ENCODE measurements at places on chromosomes 5 and 9.
A peak's percentile ranks its signal among the peaks of the same experiment; 100 is the strongest.

DNA sequence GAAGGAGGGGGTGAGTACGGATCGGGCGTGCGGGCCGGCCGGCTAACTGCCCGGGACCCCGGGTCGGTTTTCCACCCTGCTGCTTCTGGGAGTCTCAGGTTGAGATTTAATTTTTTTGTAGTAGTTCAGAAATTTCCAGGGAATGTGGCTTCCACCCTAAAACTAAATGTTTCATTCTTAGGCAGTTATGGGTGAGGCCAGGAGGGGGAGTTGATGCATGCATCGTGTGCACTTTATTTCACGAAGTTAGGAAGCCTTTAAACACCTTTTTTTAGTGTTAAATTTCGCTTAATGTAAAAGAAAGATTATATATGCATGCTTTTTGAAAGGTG is 905 bp downstream of the CDK9 start:
- peak overlapping the region; percentile 87 for H3K27ac ChIP-seq
- peaks cover 45% of the 10 kb centered on the region for H3K36me3 ChIP-seq
- peak overlapping the region; percentile 96 for H3K4me3 ChIP-seq

DNA sequence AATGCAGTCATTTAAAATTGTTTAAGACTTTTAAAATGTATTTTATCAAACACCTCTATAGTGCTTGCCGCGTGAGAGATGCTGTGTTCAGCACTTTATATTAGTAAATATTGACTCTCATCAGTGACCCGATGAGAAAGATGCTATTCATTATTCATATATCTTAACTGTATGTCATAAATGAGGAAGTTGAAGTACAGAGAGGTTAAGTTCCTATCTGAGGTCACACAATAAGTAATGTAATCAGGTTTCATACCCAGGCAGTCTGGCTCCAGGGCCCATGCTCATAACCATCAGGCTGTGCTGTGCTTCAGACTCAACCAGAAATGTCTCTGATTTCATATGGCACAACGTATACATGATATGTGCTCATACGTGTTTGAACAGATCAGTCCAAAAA is 119.0 kb downstream of the SV2C start:
- no peak overlapping the region for H3K27ac ChIP-seq
- H3K27me3 ChIP-seq = no peaks in the 10 kb centered on the region
- no peaks in the 10 kb centered on the region for H3K36me3 ChIP-seq
- H3K4me1 ChIP-seq = peaks cover 24% of the 10 kb centered on the region
- H3K4me3 ChIP-seq = no peak overlapping the region

DNA sequence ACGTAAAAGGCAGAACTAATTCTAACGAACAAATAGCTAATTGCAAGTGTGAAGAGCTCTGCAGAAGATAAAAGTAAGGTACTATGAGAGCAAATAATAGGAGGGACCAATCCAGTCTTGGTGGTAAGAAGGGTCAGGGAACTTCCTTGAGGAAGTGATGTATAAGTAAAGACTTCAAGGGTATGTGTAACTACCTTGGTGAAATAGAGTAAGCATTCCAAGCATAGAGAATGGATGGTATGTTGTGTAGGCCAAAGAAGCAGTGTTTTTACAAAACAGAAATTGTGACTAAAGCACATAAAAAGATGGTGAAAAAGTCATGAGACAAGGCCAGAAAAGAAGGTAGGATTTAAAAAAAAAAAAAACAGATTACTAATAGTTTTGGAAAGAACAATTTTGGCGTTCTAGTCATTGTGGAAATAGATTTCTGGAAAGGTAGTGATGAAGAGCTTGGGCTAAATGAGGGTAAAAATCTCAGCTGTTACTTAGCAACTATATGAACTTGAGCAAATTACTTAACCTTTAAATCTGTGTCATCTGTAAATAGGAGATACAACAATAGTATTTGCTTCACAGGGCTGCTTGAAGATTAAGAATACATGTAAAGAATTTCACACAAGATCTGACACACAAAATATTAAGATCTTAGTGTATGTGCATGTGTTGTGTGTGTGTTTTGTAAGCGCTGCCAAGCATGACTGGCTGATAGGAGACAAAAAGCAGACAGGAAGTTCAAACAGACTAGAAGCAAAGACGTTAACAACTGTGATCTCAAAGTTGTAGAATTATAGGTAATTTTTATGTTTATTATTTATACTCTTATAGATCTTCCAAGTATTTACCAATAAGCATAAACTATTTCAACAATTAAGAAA is 73.5 kb downstream of the NR6A1 start:
- no peaks in the 10 kb centered on the region for H3K36me3 ChIP-seq
- peaks cover 7% of the 10 kb centered on the region for H3K4me1 ChIP-seq
- H3K27ac ChIP-seq = no peak overlapping the region

- H3K36me3 ChIP-seq = no peaks in the 10 kb centered on the region
- no peaks in the 10 kb centered on the region for H3K27me3 ChIP-seq
- no peak overlapping the region for H3K4me3 ChIP-seq
- no peak for DNase-seq
- H3K27ac ChIP-seq = no peak overlapping the region
These were observed 276.4 kb downstream of the FBXL7 start for GRCh38 chr5:15776346-15776745.

DNA sequence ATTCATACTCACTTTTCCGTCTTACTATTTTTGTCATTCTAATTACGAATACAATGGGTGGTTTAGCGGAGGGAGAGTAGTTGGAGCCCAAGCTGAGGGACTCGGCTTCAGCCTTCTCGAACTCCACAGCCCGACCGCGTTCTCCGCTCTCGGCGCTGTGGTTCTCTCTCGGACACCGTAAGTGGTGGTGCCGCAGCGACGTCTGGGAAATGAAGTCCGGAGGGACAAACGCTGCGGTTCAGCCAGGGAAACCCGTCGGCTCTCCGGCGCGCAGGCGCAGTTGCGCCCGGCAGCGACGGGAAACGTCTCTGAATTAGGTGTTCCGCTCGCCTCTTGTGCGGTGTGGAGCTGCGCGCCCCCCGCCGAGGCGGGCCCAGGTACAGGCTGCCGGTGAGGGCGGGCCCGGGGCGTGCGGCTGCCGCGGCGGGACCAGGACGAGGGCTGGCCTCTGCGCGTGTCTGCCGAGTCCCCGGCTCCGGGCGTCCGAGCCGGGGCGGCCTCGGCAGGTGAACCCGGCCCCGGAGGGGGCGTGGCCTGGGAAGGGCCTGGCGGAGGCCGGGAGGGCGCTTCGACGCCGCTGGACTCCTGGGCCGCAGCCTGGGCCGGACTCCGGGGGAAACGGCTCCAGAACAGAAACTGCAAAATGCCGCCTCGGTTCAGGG is at the start of gene ZNF879:
ZNF879 (plus strand) TSS at position 277 of the 662 bp plus-strand sequence. CDS start 1,201 bp downstream, outside the sequence.
- DNase-seq = peak; percentile 91
- H3K27me3 ChIP-seq = no peaks in the 10 kb centered on the region
- peak within 1 kb of the TSS; percentile 65 for H3K27ac ChIP-seq
- H3K36me3 ChIP-seq = peaks cover 24% of the 10 kb centered on the region

DNA sequence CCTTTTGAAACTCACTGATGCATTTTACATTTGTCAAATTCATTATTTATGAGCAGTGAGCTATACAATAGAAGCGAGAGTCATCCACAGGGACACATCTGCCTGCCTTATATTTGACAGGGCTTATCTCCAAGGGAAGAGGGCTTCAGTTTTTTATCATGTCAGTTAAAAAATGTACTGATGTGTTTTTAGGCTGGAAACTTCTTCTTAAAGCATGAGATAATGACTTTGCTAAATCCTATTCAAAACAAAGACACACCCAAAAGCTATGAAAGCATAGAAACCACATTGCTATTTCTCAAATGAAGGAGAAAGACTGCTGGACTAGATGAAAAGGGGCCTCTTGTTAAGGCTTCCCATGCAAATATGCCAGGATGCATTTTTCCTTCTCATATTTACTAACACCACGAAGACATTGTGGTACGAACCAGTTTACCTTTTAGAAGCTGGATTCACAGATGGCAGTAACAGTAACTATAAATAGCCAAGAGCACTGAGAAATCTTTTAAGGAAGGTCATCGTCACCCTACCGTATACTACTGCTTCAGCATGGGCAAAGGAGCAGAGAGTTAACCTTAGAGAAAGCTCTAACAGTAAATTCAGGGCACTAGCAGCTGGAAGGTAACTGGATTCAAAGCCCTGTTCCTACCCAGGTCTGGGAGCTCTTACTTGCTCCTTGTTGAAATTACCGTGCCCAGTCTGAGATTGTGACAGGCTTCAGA is 86.3 kb upstream of the IFNK start:
- no peak overlapping the region for H3K4me3 ChIP-seq
- no peak overlapping the region for H3K27ac ChIP-seq
- no peaks in the 10 kb centered on the region for H3K36me3 ChIP-seq
- H3K27me3 ChIP-seq = no peaks in the 10 kb centered on the region
- DNase-seq = peak; percentile 7

GRCh38 chr5:88688984-88689667 is 193.9 kb downstream of the MEF2C start:
- H3K27me3 ChIP-seq = peaks cover 100% of the 10 kb centered on the region
- H3K4me3 ChIP-seq = no peak overlapping the region
- no peaks in the 10 kb centered on the region for H3K36me3 ChIP-seq
- peaks cover 21% of the 10 kb centered on the region for H3K4me1 ChIP-seq

Measured in CD14-positive monocyte (primary cell).